ENCODE measurements at places on chromosomes 7 and 10.

- DNase-seq = peak; percentile 5
Observed at GRCh38 chr10:31830887-31831286, 97.7 kb downstream of the ARHGAP12 start.

GRCh38 chr10:62112300-62112699, 156.3 kb downstream of the RTKN2 start:
- peak; percentile 48 for DNase-seq

GRCh38 chr10:114499116-114499515, 94.8 kb upstream of the AFAP1L2 start:
- DNase-seq = no peak

DNA sequence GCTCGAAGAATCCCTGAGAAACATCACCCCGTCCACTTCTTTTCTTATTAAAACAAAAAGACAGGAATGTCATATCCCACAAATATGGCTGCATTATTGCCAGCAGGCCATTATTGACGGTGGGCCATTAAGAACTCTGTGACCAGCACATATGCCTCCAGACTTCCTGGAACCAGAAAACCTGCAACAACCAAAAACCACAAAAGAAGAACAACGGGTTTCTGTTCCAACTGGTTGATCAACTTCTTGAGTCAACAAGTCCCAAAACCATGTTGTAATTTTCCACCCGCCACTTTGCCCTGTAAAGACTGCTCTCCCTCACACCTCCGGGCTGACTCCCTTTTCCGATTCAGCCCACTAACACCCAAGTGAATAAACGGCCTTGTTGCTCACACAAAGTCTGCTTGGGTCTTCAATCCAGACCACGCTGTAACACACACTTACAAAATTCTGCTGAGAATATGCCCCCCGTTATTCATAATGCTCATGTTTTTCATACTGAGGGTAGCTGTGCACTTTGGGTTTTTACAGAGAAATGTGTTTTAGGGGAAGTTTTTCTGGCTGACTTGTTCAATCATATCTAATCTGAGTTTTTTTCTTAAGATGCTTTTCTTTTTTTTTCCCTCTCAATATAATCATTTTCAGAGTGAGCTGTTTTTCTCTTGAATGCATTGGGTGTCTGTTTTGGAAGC, 20.7 kb downstream of the ZNF107 start:
- peak; percentile 79 for DNase-seq

DNA sequence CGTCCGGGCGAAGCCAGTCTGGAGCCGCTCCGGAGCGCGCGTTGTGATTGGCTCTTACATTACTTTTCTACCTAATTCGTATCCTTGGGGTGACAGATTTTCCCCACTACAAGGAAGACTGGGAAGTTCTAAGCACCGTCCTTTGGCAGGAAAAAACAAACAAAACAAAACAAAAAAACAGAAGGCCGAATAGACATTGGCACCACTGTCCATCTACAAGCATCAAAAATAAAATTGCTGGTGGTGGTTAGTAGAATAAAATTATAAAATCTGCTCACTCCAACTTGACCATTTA, 651 bp upstream of the SKAP2 start:
- no peak for DNase-seq

- no peak for DNase-seq
Observed at GRCh38 chr10:24992512-24993133, 23.3 kb downstream of the ENKUR start.

DNA sequence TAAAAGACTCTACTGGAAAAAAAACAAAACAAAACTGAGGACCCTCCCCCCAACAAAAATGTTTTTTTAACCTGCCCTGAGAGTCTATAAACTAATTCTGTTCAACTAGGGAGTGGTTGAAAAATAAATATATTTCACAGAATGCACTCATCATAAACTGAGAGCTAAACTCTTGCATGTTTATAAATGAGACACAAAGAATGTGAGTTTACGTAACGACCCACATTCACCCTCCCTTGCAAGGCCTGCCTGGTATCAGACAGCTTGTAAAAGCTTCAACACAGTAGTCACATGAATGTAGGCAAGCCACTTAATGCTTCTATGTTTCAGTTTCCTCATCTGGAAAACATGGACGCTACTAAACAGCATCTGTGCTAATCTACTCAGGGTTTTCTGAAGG, 50.3 kb downstream of the JAZF1 start:
- no peak for DNase-seq

GRCh38 chr10:113765910-113766309, 14.4 kb downstream of the PLEKHS1 start:
- no peak for DNase-seq

DNA sequence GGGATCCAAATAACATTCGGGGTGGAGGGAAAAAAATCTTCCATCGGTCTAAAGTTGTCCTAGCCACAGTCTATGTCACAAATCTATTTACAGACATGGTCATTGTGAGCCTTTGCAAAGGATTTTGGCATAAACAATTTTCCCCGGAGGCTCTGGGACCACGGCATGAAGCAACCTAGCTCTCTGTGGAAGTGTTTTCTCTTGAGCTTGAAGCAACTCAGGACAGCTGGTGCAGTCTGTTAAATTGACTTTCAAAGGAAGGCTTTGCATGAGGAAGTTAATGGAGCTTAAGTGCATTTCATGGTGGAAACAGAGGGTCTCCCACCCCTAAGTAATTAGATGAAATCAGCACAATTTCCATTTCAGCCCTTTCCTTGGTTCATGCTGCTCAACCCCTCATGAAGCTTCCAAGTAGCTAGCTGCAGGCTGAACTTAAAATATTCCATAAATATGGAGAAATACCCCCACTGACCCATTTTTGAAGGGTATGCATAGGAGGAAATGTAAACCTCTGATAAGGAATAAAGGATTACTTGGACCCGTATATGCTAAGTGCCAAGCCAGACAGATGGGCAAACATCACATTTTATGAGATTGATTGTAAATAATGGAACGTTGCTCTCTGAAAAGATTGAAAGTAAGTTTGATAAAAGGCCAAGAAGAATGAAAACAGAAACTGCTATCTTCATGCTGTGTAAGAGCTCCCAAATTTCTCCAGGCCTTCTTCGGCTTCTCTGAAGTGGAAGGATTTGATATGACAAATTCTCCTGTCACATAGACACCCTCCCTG, 39.9 kb downstream of the CCDC3 start:
- no peak for DNase-seq

GRCh38 chr7:86953219-86953618, 106.2 kb downstream of the ELAPOR2 start:
- DNase-seq = no peak

- DNase-seq = no peak
Observed at GRCh38 chr10:99443500-99443899, 13.1 kb upstream of the GOT1 start.

DNA sequence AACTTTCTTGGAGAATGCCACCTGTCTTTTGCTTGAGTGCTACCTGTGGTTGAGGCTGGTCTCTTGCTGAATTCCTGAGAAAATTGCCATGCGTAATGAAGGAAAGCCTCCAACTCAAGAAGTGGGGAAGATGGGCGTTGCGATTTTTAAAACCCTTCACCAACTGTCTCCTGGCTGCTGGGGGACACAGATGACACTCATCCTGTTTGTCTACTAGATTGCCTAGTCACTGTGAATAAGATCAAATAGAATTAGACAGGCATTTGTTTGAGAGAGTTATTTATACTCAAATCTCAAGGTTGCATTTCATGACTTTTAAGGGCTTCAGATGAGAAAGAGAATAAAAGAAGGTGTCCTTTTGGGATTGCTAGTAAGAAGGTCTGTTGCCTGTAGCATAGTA, 84.3 kb upstream of the MTPN start:
- no peak for DNase-seq

GRCh38 chr7:137967143-137968018, 34.5 kb downstream of the CREB3L2 start:
- DNase-seq = peak; percentile 57

- no peak for DNase-seq
Observed at GRCh38 chr7:112022128-112022527, 184.1 kb downstream of the DOCK4 start.

GRCh38 chr10:105189463-105189800, 548.3 kb downstream of the SORCS3 start:
- DNase-seq = peak; percentile 48

DNA sequence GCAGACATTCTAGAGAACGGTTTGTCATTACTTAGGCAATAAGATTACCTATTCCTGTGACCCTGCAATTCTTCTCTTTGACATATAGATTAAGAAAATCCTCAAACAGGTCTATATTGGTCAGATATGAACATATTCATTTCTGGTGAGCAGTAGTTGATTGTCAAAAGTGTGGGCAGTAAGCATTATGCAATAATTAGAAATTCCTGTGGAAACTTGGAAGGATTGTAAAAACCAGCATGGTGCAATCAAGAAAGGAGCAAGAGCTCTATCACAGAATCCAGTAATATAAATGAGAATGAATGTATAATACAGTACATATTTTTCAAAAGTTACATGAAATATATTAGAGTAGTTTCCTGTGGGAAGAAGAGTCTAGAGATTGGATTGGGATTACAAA, 406.5 kb downstream of the SUGCT start:
- DNase-seq = peak; percentile 1

GRCh38 chr7:4774658-4775249, 669 bp upstream of the AP5Z1 start:
- peak; percentile 76 for DNase-seq

DNA sequence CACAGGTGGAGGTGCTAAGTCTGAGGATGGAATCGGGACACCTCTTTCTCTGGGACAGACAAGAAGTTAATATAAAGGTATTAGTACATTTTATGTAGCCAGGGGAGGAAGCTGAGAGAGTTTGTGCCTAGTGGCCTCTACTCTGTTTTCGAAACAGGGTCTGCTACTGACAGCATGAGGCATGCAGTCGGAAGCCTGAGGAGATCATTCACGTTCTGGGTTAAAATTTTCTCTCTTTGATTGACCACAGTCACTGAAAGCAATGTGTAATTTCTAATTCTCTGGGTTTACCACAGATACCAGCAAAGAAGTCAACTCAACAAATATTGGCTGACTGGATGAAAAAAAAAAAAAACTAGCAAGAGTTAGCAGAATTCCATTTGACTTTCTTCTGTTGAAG, 53.3 kb upstream of the KCTD7 start:
- no peak for DNase-seq

- no peak for DNase-seq
Observed at GRCh38 chr7:108628678-108629077, 59.0 kb downstream of the DNAJB9 start.

GRCh38 chr7:98836811-98837629, 32.8 kb downstream of the TMEM130 start:
- peak; percentile 23 for DNase-seq

DNA sequence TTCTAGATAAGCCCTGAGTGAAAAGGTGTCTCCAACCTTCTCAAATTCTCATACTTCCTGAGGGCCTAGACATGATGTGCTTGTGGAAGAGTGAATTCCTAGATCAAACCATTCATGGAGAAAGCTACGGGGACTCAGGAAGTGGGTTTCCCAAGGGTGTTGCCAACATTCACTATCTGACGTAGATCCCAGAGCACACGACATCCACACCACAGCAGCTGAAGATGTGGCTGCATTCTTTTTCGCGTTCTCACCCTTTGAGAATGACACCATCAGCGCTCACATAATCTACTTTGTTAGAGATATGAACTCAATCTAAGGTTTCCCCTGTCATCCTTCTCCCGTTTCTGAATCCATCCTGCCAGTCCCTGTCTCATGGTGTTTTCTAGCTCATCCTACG, 290.8 kb downstream of the DNAJB6 start:
- no peak for DNase-seq

DNA sequence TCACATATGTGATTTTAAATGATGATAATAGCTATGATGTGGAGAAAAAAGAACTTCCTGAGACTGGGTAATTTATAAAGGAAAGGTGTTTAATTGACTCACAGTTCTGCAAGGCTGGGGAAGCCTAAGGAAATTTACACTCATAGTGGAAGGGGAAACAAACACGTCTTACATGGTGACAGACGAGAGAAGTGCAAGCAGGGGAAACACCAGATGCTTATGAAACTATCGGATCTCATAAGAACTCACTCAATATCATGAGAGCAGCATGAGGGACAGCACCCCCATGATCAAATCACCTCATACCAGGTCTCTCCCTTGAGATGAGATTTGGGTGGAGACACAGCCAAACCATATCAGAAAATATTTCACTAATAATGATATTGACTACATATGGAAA, 4.1 kb upstream of the LIPN start:
- DNase-seq = no peak

- DNase-seq = peak; percentile 52
Observed at GRCh38 chr10:32315424-32315823, 31.5 kb downstream of the EPC1 start.

DNA sequence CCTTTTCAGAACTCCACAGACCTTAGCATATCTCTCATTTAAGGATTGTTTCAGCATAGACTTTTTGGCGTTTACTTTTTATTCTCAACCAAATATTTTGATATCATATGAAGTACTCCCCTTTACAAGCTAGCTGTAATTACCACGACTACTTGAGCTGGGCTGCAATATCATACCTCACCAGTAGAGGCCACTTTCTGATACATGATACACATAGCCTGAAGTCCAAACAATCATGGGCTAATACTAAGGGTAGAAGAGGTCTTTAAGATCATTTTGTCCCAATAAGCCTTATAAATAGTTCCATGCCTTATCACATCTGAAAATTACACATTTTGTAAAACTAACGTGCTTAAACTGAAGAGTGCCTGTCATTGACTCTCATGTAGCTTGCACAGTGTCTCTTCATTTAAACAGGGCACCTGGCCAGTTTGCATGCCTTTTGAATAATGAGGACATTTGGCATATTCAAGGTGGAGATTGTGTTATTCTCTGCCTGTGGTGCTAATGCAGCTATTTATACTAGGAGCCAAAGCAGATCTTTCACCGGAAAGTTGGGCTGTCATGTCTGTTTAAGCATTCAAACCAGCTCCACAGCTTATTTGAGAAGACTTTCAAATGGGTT, 403.7 kb upstream of the ZMIZ1 start:
- DNase-seq = peak; percentile 70

- no peak for DNase-seq
Observed at GRCh38 chr7:18535810-18536415, 40.4 kb downstream of the HDAC9 start.

- DNase-seq = no peak
Observed at GRCh38 chr7:102244601-102245000, 42.1 kb upstream of the SH2B2 start.

- no peak for DNase-seq
Observed at GRCh38 chr7:69693042-69693441, 94.8 kb downstream of the AUTS2 start.

DNA sequence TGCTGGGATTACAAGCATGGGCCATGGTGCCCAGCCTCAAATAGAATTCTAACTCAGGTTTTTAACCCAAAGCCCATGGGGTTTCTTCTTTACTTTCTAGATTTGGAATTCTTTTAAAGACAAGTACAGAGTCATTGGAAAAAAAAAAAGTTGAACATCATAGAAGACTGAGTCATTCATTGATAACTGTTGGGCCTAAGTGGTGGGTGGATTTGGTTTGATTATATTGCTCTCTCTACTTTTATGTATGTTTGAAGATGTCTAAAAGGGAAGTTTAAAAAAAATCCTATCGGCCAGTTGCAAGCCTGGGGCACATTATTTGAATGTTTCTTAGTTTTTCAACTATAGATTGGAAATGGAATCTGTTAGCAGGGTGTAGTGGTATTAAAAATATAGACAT, 49.7 kb downstream of the INPP5F start:
- no peak for DNase-seq

GRCh38 chr10:31341552-31341951, 22.5 kb downstream of the ZEB1 start:
- DNase-seq = no peak

- DNase-seq = no peak
Observed at GRCh38 chr10:128398118-128398517, 271.9 kb upstream of the MKI67 start.
